ENCODE measurements at places on chromosomes 3 and 15.

- DNase-seq = no peak
Observed at GRCh38 chr3:138686771-138687221, 78.2 kb downstream of the FAIM start.

DNA sequence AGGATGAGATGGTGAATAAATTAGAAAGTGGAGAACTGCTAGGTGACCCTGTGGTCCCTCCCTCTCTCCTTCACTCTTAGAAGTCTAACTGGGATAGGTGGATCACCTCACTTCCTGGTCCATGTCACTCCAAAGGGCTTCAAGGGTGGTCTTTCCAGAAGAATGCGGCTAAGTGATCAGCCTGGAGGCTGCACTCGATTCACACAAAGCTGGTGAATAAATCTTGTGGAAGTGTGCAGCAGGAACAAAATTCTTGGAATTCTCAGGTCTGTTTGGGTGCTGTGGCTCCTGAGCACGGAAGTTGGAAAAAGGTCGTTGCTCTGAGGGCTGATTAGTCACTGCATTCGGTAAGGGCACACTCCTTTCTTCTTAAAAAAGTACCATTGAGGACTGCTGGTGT, 46.3 kb downstream of the GASK1A start:
- no peak for DNase-seq

DNA sequence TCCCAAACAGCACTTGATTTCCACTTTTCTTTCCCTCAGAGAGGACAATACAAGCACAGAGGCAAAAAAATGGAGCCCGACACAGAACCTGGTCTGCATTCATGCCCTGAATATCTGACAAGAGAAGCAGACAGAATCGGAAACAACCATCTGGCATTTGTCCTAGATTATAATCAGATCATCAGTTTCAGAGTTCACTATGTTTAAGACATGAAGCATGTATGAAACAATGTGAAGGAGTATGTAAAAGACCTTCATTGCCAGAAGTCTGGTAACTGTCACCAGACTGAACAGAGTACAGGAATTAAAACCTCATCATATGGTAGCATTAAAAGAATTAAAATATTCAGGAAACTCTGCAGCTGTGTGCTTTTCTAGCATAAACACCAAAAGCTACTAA, 65.0 kb downstream of the SETD2 start:
- no peak for DNase-seq

GRCh38 chr15:92407916-92408315, 14.2 kb downstream of the ST8SIA2 start:
- DNase-seq = no peak

GRCh38 chr3:31934866-31935265, 46.2 kb downstream of the OSBPL10 start:
- DNase-seq = no peak

- no peak for DNase-seq
Observed at GRCh38 chr15:55909036-55909811, 84.2 kb downstream of the NEDD4 start.

DNA sequence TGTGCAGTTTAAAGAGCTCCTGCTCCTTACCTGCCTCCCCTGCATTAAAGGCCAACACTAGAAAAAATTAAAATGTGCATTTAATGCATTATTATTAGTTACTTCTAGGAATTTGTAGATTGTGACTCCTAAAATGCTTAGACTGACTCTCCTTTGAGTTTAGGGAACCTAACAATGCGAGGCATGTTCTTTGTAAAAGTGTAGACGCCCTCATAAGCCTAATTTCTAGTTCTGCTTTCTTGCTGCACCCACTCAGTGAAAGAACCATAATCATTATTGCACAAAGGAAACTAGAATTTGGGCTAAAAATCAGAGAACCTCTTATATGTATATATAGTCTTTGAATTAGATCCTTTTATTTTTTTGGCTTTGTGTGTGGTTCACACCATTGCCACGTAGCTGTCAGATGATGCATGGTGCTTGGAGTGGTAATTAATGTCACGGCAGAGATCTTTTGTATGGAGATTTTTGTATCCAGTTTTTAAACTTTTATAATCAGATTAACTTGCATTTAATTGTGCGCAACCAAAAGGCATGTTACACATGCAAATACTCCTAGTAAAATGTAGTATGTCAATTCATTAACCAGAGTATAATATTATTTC, 710 bp downstream of the ABHD10 start:
- no peak for DNase-seq

GRCh38 chr3:65573548-65574116, 465.1 kb downstream of the MAGI1 start:
- no peak for DNase-seq

- DNase-seq = no peak
Observed at GRCh38 chr3:128485282-128486204, 7.5 kb downstream of the GATA2 start.

DNA sequence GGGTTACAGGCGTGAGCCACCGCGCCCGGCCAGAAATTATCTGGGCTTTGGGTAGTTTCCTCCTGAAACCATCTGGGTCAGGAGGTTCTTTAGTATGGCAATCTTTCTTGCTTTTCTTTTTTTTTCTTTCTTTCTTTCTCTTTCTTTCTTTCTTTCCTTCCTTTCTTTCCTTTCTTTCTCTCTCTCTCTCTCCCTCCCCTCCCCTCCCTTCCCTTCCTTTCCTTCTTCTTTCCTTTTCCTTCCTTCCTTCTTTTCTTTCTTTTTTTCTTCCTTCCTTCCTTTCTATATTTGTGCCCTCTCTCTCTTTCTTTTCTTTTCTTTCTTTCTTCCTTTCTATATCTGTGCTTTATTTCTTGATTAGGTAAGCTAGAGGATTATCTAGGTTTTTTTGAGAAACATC, 17.0 kb downstream of the DBR1 start:
- no peak for DNase-seq

- no peak for DNase-seq
Observed at GRCh38 chr15:58384667-58385066, 47.1 kb upstream of the LIPC start.

DNA sequence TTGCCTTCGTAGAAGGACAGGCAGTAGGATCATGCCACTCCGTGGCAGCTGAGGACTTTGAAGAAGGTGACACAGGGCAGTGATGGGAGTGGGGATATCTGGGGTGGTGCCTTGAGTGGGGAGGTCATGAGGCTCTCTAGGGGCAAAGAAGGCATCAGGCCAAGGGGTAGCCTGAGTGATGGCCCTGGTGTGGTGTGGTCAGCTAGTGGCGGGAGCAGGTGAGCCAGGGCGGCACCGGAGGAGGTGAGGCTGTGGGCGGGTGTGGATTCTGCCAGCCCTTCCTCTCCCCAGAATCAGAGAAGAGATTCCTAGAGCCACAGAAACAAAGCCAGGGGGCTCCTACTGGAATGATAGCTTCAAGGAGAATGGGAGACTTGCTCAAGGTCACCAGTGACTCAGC, 18.4 kb downstream of the WNT7A start:
- DNase-seq = no peak

DNA sequence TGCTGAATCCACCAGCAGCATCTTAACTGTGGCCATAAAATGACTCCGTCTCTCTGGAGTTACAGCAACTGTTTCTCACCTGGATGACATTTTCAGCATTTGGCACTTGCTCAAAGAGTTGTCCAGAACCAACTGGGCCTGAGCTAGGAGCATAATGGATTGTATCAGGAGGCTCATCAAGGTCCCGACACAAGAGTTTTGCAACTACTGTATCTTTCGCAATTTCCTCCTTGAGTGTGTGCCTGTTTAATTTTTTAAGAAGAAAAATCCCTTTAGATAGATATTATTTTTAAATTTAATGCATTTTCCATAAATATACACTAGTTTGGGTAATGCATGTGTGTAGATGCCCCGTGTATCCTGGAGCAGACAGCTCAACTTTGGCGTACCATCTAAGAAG, 44.3 kb upstream of the C3orf49 start:
- DNase-seq = no peak

DNA sequence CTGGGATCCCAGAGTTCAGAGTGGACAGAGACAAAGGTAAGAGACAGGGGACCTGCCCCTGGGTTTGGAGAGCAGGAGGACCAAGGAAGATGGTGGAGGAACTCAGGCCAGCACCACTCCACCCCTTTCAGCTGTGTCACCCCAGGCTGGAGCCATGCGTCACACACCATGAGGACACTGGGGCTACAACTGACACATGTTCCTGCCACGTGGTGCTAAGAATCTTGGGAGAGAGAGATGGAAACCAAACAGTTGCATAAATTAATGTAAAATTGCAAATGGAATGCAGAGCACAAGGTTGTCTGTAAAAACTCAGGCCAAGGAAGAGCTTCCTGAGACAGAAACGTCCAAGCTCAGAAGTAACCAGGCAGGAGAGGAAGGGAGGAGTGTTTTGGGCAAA, 22.7 kb upstream of the VPS33B start:
- DNase-seq = no peak

GRCh38 chr3:40268802-40269524, 40.5 kb upstream of the EIF1B start:
- DNase-seq = no peak

DNA sequence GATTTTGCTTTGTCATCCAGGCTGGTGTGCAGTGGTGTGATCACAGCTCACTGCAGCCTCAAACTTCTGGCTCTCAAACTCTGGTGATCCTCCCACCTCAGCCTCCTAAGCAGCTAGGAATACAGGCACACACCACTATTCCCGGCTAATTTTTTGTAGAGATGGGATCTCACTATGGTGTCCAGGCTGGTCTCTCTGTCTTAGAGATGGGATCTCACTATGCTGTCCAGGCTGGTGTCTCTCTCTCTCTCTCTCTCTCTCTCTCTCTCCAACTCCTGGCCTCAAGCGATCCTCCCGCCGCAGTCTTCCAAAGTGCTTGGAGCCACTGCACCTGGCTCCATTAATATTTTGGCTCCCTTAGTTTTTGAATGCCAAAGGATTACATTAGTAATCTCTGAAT, 17.7 kb downstream of the USF3 start:
- DNase-seq = no peak

DNA sequence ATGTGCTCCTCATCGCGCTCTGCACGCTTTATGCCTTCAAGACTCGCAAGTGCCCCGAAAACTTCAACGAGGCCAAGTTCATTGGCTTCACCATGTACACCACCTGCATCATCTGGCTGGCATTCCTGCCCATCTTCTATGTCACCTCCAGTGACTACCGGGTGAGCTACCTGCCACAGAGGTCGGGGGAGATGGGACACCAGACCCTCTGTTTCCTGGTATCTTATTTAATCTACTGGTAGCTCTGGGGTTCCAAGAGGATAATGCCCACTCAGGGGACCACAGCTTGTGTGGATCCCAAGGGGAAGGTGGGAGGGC, 9.1 kb downstream of the GRM2 start:
- no peak for DNase-seq

- no peak for DNase-seq
Observed at GRCh38 chr3:72860053-72860452, 11.8 kb upstream of the SHQ1 start.

GRCh38 chr3:177833332-177833731, 636.0 kb upstream of the TBL1XR1 start:
- no peak for DNase-seq

GRCh38 chr3:129435367-129435766, 4.4 kb downstream of the MBD4 start:
- DNase-seq = no peak

GRCh38 chr15:66900586-66901310, 164.7 kb upstream of the SMAD3 start:
- DNase-seq = no peak

DNA sequence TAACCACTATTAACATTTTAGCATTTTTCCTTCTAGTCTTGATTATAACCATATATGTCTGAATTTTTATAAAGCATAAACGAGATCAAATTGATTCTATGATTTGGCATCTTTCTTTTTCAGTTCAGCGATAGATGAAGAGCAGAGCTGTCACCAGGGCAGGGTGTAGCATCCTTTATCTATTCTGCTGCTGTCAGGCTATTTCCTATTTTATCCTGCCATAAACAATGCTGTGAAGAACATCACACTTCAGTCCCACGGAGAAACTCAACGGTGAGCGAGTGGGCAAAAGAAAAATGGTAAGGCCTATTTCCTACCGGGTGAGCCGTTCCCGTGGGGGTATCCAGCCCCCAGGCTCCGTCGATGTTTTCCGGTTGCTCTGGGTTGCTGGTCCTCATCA, 15.5 kb downstream of the TMEM40 start:
- DNase-seq = no peak

GRCh38 chr3:61030469-61031035, 220.7 kb downstream of the FHIT start:
- DNase-seq = no peak

DNA sequence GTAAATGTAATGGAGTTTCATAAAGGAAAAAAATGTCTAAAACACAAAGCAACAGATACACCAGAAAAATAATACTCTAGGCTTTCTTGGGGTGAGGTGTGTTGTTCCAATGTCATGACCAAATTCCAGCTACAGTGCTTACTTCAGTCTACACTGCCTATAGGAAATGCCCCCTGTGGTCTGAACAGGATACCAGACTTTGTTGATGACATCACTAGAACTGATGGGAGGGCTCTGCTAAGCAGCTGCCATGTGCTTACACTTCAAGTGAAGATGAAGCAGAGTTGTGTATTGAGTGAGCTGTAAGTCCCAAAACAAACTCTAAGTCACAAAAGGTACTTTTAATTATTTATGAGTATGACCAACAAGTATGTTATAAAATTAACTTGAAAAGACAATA, 456.1 kb upstream of the IL12A start:
- DNase-seq = no peak

DNA sequence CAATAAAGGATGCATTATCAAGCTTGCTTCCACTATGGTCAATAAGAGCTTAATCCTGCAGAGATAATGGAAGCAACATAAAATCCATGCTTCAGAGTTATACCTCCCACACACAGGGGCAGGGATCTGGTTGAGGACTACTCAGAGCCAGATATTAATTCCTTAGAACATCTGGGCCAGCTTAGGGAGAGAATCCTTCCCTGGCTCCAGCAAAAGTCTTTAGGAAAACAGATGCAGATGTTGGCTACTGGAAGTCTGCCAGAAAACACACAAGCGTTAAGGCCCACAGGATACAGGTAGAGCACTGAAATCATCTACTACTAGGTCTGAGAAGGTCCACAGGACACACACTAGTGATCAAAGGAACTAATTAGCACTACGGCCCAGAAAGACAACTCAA, 25.2 kb downstream of the TMEM202 start:
- DNase-seq = no peak

DNA sequence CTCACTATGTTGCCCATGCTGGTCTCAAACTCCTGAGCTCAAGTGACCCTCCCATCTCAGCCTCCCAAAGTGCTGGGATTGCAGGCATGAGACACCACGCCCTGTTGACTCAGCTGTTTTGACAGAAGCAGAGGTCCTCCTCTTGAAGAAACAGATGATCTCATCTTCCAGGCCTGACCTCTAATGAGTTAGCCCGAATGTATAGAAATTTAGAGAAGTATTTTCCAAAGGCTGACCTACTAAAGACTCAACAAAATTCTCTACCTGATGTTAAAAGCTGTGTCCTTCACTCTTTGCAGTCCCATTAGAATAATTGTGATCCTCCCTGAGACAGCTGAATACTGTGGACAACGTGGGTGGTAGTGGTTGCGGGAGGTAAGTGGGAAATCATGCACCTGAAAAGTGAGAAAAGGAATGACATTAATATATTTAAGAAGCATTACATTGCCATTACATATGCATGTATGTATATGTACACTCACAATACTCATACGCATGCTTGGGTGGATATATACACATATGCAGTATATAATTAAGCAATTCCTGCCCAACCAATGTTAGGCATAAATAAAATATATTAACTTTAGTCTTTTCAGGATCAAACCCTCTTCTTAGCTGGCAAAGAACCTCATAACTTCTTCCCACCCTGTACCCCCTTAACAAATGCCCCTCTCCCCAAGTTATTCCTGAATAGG, 204.6 kb upstream of the NR2F2 start:
- no peak for DNase-seq

All from NCI-H187 (cell line).